HT-29 (cell line): ENCODE measurements at places on chromosomes 16 and 17. TPM values are rescaled to one million over a fixed set of nuclear protein-coding genes. Genes with fewer than 3 reads are reported as not detected.

The SLFN12L gene
- total RNA-seq, result not detected in 2 replicates

The TP53TG3F gene
- not detected in 2 replicates for total RNA-seq

The EVPLL gene
- 0.13 and 0.52 TPM in 2 replicates for total RNA-seq

The SLC47A1 gene
- not detected in 2 replicates for total RNA-seq

The MAPK8IP3 gene
- total RNA-seq, result 91.6 and 120 TPM in 2 replicates

The SPNS2 gene
- total RNA-seq, result 172 and 193 TPM in 2 replicates

The NPIPA7 gene
- total RNA-seq, result 4.5 TPM in 2 replicates

The FZD2 gene
- 0.47 and 1.0 TPM in 2 replicates for total RNA-seq

The HIGD1B gene
- not detected in 2 replicates for total RNA-seq

The ALOXE3 gene
- not detected in 2 replicates for total RNA-seq

The RAB37 gene
- total RNA-seq, result 0.55 and 1.0 TPM in 2 replicates

The TNFRSF17 gene
- not detected in 2 replicates for total RNA-seq

The SLC13A2 gene
- total RNA-seq, result not detected in 2 replicates

The HBM gene
- not detected in 2 replicates for total RNA-seq

The CDR2 gene
- total RNA-seq, result 25.8 and 31.7 TPM in 2 replicates

The PRSS36 gene
- 2.3 and 4.1 TPM in 2 replicates for total RNA-seq

The TBC1D16 gene
- total RNA-seq, result 24.3 and 24.6 TPM in 2 replicates

The KRTAP9-9 gene
- not detected in 2 replicates for total RNA-seq

The CCDC92B gene
- 0.18 TPM in 2 replicates for total RNA-seq

The KRTAP4-9 gene
- total RNA-seq, result not detected in 2 replicates

The KRTAP3-2 gene
- not detected in 2 replicates for total RNA-seq

The PLCD3 gene
- total RNA-seq, result 130 and 142 TPM in 2 replicates

The TRIM16 gene
- 38.4 and 41.7 TPM in 2 replicates for total RNA-seq

The CPHXL2 gene
- not detected in 2 replicates for total RNA-seq

The PRAC2 gene
- total RNA-seq, result 0.76 TPM in 1 of 2 replicates, not detected in the other

The CRHR1 gene
- not detected in 2 replicates for total RNA-seq

The SYCE1L gene
- total RNA-seq, result 0.91 TPM in 1 of 2 replicates, not detected in the other

The CES5A gene
- not detected in 2 replicates for total RNA-seq

The JPH3 gene
- total RNA-seq, result not detected in 2 replicates

The MGAT5B gene
- total RNA-seq, result not detected in 2 replicates

The HBA2 gene
- not detected in 2 replicates for total RNA-seq

The PPY gene
- total RNA-seq, result not detected in 2 replicates

The TUFM gene
- total RNA-seq, result 376 and 403 TPM in 2 replicates

The CNGB1 gene
- not detected in 2 replicates for total RNA-seq

The NUP85 gene
- 60.3 and 61.7 TPM in 2 replicates for total RNA-seq

The CTF1 gene
- total RNA-seq, result not detected in 2 replicates

The FOXF1 gene
- not detected in 2 replicates for total RNA-seq

The CHST4 gene
- total RNA-seq, result 6.0 and 6.6 TPM in 2 replicates

The TRIM37 gene
- total RNA-seq, result 18.0 and 21.7 TPM in 2 replicates
